Activated CD4-positive, alpha-beta T cell treated with anti-CD3 and anti-CD28 coated beads for 4 hours (primary cell): ENCODE measurements at places on chromosomes 11 and 22.

GRCh38 chr11:134815404-134815803 lies 403.4 kb upstream of the B3GAT1 start:
- DNase-seq = no peak

- peak; percentile 83 for DNase-seq
Measured at GRCh38 chr11:64339754-64340408, at the start of gene CCDC88B. Gene CCDC88B, plus strand, starts transcription at chr11:64340204. Its CDS starts 63 bp downstream, at chr11:64340267.

GRCh38 chr11:101195294-101195693 lies 65.7 kb upstream of the PGR start:
- no peak for DNase-seq

DNA sequence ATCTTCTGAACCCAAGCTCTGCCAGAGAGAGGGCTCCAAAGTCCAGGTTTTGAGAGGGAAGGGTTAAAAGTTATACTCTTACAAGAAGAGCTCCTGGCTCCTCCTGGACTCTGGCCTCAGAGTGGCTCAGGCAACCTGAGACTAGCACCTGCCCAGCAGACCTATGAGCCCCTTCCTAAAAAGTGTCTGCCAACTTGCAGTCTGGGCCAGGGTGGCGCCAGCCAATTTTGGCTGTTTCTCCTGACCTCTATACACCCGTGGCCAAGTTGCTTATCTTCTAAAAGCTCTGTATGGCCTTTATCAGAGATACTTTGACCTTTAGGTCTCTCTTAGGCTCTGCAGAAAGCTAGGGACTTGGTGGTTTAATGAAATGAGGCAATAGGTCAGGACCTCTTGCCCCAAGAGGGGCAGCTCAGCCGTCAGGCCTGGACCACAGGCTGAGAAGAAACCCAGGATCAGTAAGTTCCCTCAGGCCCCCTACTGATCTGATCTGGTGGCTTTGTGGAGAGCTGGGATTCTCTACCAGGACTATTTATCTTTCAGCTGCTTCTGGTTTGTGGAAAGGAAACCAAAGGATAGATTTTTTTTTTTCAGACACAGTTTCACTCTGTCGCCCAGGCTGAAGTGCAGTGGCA lies 10.3 kb upstream of the UCP3 start:
- DNase-seq = no peak

DNA sequence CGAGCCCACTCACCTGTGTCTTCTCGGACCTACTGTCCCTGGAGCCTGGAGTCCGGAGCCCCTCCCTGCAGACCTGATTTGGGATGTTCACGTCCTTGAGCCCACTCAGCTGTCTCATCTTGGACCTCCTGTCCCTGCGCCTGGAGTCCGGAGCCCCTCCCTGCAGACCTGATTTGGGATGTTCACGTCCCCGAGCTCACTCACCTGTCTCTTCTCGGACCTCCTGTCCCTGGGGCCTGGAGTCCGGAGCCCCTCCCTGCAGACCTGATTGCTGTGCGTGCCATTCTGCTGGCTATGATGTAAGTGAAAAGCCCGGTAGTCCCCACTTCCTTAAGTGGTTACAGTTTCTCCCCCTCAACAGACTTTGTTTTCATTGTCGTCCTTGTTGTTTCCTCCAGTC lies 867.1 kb downstream of the BRD1 start:
- no peak for DNase-seq

- DNase-seq = no peak
Measured at GRCh38 chr11:1992111-1992510, 5.5 kb downstream of the H19 start.

DNA sequence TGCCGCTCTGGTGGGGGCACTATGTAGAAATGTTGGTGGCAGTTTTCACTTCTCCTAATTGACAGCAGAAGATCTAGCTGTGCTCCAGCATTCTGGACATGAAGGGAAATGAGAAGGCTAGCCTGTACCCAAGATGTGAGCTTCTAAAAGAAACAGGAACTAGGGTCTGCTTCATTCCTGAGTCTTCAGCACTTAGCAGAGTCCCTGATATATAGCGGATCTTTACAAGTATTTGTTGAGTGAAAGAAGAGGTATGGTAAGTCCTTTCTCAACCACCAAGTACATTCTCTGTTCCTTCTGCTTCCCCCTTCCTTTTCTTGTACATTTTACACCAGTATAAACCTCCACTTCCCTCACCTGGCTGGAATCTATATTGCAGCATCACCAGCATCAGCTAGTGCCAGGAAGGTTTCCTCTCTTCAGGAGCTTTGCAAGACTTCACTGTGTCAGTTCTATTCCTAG lies 408.3 kb upstream of the CADM1 start:
- no peak for DNase-seq

DNA sequence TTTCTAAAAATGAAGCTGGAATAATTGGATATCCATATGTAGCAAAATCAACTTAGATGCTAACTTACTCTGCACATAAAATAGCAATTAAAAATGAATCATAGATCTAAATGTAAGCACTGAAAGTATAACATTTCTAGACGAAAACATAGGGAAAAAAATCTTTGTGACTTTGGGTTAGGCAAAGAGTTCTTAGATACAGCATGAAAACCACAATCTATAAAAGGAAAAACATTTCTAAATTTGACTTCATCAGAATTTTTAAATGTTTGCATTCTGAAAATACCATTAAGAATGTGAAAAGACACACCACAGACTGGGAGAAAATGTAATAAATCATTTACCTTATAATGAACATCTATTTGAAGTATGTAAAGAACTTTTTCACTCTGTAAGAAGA lies 128.8 kb downstream of the APIP start:
- DNase-seq = no peak

GRCh38 chr11:105968021-105968697 lies 53.9 kb downstream of the MSANTD4 start:
- DNase-seq = no peak

DNA sequence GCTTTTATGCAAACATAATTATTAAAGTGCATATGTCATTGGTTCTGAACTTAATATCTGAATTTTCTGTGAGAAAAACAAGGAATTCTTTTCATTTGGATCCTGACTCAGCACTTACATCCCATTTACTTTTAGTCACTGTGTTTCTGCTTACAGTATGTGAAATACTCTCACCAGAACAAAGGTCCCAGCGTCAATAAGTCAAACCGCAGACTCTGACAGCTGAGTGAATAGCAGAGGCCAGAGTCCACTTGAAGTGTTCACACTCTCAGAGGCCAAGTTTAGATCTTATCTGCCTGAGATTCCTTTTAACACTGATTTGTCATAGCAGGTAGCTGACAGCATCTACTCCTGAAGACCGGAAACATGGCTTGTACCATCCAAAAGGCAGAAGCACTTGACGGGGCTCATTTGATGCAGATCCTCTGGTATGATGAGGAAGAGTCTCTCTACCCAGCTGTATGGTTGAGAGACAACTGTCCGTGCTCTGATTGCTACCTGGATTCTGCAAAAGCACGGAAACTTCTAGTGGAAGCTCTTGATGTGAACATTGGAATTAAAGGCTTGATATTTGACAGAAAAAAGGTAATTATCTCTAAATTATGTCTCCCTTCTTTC lies 14.6 kb downstream of the BBOX1 start:
- DNase-seq = no peak

GRCh38 chr11:68841718-68842426 lies at the start of gene CPT1A:
Gene CPT1A, minus strand, starts transcription at chr11:68841916. Its CDS starts 26,442 bp downstream, at chr11:68815474.
- peak; percentile 65 for DNase-seq
